Right renal cortex interstitium (tissue), 3 donors: ENCODE measurements at places on chromosomes 7 and 10.

DNA sequence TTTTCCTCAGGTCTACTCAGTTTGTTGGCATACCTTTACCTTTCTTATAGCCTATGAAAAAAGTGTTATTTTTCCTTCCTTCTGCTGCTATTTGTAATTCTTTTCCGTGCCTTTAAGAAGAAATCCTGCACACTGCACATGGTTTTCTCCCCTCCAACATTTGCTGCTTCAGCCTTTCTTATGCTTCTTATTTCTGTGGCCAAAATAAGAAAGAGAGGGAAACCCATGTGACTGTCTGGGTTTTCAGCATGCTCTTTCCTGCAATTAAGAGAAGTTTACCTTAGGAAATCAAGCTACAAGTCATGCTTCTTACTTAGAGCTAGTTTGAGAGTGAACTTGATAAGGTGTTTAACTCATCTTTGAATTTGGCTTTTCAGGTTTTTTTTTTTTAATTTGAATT, 11.0 kb downstream of the TBC1D12 start:
- DNase-seq = no peak

GRCh38 chr7:123849855-123850254, 4.9 kb downstream of the HYAL4 start:
- no peak for DNase-seq

DNA sequence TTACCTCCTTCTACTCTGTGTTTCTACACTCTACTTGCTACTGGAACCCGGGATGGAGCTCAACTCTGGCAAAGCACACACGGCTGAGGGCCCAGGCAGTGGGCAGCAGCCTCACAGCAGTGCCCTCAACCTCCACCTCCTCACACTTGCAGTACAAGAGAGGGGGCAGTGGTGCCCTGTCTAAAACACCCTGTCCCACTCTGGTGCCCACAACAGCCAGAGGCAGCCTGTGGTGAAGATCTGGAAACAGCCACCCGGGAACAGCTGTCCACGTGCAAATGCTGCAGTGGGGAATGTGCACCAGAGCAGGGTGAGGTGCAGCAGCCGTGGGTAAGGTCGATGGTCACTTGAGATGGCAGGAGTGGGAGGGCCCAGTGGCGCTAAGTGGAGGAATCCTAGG, 13.7 kb downstream of the MAT1A start:
- DNase-seq = no peak

GRCh38 chr10:78252286-78252685, 218.6 kb downstream of the RPS24 start:
- no peak for DNase-seq

- DNase-seq = no peak
Observed at GRCh38 chr10:101112799-101113594, 18.1 kb upstream of the TLX1 start.

GRCh38 chr10:119431034-119431772, 111.3 kb downstream of the RGS10 start:
- DNase-seq = no peak
